Stimulated activated CD8-positive, alpha-beta memory T cell treated with anti-CD3 and anti-CD28 coated beads, Interleukin-2, amount 100 ng/mL, for 1 hour (primary cell): ENCODE measurements at places on chromosomes 5 and 9.

GRCh38 chr5:176820937-176821336 is 10.6 kb downstream of the UNC5A start:
- DNase-seq: no peak

GRCh38 chr5:59036274-59036961 is 453.5 kb downstream of the RAB3C start:
- no peak for DNase-seq

DNA sequence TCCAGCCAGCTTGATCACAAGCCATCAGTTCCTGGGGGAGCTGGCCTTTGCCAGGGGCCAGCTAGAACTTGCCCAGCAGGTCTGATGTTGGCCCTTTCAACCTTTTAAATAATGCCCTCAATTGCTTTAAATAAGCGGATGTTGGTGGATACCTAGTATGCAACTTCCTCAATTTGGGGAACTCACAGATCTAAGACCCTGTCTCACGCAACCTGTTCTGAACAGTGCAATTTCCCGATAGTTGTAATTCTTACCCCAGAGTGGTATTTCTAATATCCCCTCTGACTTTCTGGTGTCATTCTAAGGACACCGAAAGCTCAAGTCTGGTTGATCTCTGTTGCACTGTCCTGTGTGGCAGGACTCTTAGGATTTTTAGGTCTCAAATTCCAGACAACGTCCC is 23.1 kb downstream of the GALNT12 start:
- no peak for DNase-seq

DNA sequence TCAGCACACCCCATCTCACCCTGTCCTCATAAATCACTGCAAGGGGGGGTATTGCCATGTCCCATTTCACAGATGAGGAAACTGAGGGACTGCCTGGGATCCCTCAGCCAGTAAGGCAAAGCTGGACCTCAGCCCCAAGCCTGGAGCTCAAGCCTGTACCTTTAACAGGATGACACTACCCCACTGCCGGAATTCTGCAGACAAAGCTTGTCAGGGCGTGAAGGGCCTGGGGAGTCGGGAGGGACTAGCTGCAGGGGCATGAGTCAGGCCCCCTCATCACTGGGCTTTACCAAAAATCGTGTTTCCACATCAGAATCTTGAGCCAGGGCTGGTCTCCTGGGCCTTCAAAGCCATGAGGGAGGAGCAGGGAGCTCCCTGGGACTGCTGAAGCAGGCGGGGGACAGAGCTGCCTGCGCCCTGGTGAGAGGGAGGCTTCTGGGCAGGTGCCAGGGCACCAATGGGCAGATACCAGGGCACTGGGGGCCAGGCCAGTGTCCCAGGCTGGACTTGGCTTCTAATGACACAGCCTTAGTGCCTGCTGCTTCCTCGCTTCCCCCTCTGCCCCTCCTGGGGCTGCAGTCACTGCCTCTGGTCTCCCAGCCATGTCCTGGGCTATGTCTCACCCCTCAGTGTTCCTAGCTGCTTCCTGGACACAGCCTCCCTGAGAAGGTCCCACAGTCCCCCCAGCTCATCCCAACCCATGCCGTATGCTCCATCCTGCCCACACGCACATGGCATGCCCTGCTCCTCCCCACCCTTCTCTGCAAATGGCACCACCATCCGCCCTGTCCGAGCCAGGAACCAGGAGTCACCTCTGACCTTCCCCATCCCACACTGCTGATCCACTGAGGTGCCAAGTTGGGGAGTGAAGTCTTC is 80.7 kb downstream of the LMX1B start:
- DNase-seq: no peak

GRCh38 chr5:83388608-83389007 is 82.9 kb upstream of the VCAN start:
- DNase-seq: no peak

DNA sequence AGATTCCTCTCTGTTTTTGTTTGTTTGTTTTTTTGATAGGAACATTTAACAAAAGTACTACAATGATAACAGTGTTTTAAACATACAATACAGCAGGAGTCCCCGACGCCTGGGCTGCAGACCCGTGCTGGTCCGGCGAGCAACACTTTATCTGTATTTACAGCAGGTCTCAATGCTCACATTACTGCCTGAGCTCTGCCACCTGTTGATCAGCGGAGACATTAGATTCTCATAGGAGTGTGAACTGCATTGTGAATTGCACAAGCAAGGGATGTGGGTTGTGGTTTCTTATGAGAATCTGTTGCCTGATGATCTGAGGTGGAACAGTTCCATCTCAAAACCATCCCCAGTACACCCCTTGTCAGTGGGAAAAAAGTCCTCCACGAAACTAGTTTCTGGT is 1068.5 kb upstream of the CDH10 start:
- no peak for DNase-seq

- DNase-seq: no peak
These were observed 74.7 kb downstream of the WWC1 start for GRCh38 chr5:168366116-168366515.

GRCh38 chr5:97383996-97384395 is 200.9 kb upstream of the RIOK2 start:
- DNase-seq: no peak

DNA sequence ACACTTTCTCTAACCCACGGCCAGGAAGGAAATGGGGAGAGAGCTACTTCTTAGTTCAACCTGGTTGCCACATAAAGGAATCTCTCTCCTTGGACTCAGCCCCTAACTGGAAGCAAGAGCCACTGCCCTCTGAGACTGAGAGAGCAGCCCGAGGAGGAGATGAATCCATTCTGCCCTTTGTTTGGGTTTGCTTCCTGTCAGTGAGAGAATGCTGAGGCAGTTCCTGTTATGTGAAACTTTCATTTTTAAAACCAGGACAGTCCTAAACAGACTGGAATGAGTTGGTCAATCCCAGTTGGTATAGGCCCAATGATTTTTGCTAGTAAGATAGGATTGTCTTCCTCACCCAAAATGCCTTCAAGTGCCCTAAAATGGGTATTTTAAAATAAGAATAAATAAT is 205.1 kb downstream of the NTRK2 start:
- DNase-seq: no peak

DNA sequence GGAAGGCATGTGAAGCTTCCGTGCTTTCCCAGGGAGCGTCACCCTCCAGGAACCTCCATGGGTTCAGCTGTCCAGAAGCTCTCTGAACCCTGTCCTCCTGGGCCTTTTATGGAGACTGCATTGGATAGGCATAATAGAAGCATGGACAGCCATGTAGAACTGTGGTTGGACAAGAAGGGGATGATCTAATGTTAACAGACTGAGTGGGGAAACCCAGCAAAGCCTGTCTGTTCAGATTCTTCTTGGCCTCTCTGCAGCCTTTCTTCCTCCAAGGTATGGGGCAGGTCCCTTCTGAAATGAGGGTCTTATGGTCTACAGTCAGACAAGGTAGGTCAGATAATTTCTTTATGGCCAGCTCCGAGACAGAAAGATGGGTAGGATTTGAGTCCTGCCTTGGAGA is 59.1 kb upstream of the CTNNA1 start:
- DNase-seq: no peak

DNA sequence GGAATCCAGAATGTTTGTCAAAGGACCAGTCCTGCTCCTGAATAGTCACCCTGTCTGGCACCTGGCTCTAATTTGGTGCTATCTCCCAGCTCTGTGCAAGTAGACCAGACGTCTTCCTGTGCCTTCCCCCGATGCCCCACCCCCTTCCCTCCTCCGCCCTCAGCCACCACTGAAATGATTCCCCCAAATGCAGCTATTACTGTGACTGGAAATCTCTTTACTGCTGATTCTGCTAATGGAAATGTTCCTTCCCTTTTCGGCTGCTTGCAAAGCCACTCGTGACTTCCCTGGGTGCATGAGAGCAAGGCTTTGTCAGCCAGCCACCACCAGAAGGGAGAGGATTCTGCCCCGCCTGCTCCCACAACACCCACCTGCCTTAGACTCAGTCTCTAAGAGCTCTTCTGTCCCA is 11.4 kb downstream of the ASTN2 start:
- DNase-seq: no peak

- DNase-seq: no peak
These were observed 19.2 kb downstream of the PPP2CA start for GRCh38 chr5:134206627-134207160.

GRCh38 chr5:173697931-173698579 is 81.6 kb upstream of the BOD1 start:
- no peak for DNase-seq

GRCh38 chr5:26034813-26035212 is 1003.6 kb downstream of the CDH9 start:
- no peak for DNase-seq

DNA sequence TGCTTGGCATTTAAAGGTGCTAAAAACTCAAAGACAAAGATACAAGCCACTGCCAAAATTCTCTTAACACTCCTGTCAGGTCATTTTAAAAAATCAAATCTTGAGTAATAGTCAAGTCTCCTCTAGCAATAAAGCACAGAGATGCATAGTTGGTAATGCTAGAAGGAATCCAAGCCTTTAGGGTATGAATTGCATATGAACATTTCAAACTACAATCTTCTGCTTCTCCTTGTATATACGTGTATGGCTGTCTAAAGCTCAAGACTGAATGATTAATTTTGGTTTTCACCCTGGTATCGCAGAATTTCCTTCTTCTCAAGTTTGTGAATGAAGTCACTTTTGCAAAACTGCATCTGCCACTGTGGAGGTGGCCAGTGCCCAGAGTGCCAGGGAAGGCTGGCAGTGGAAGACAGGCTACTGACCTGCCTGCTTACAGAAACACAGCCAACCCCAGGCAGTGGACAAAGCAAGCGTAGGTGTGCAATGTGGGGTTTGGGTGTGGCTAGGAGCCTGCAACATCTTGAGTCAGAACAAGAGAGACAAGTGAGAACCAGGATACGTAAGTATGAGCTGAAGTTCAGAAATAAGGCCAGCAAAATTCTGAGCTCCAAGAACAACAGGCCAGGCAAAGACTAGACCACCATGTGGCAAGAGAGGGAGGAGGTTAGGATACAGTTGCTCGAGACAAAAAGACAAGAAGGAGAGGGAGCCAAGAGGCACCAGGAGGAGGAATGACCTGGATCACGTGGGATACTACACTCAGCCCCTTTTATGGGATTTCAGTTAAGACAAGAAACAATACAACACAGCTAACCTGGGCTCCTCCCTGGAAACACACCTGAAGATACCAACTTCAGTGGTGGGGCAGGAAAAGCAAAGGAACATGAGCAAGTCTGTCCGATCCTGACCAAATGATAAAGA is 22.6 kb downstream of the MYO10 start:
- no peak for DNase-seq

DNA sequence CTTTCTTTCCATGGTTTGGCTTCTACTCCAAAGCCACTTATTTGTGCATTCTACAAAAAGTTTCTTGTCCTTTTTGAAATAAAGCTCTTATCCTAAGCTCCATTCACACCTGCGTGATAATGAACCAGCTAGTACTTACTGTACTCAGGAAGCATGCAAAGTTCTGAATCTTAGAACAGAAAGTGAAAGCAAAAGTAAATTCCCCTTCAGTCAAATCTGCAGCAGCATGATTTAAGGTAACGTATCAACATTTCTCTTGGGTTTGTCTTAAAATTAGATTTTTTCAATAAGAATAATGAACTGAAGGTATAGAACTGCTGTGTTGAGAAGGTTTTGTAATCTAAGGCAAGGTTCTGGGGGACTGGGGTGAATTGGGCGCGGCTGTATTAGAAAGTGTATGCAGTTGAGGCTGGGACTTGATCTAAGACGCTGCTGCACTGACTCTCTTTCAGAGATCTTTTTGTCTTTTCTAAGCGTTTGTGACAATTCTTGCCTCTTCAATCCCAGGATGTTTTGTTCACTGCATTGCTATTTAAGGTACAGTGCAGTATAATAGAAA is at the start of gene ERAP2:
TSS of gene ERAP2 (plus strand) at position 209 of the 559 bp plus-strand sequence. CDS start 3,186 bp downstream, outside the sequence.
- no peak for DNase-seq

DNA sequence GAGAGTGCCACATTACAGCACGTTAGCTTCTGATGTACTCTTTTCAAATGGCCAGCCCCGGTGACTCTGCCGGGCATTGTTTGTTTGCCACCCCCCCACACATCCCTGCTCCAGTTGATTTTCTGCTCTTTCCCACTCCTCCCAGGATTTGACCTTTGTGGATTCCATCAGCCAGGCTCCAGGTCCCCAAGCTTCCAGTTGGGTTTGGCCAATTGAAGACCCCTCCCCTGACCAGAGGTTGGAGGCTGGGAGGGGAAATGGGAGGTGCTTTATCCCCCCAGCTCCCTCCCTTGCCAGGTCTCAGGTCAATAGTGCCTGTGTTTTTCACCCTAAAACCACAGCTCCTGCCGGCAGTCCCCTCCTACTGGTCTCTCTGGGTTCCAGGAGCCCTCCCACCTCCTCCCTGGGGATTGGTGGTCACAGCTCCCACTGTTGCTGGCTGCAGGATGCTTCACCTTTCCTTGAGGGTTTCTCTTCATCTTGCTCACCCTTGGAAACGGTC is 34.9 kb downstream of the IRF1 start:
- DNase-seq: no peak

GRCh38 chr9:68912561-68912960 is 101.4 kb downstream of the PRKACG start:
- no peak for DNase-seq

- no peak for DNase-seq
These were observed 53.7 kb upstream of the CTNNA1 start for GRCh38 chr5:138699482-138699881.

GRCh38 chr5:141825241-141825671 is 53.0 kb downstream of the PCDH1 start:
- no peak for DNase-seq

GRCh38 chr5:135126688-135127438 is 92.8 kb upstream of the PITX1 start:
- DNase-seq: no peak

- DNase-seq: no peak
These were observed 61.6 kb downstream of the FNBP1 start for GRCh38 chr9:129981180-129981907.

- DNase-seq: no peak
These were observed 57.2 kb upstream of the GHR start for GRCh38 chr5:42366051-42366450.

- DNase-seq: no peak
These were observed 467.8 kb downstream of the TMEM232 start for GRCh38 chr5:110258460-110259216.

DNA sequence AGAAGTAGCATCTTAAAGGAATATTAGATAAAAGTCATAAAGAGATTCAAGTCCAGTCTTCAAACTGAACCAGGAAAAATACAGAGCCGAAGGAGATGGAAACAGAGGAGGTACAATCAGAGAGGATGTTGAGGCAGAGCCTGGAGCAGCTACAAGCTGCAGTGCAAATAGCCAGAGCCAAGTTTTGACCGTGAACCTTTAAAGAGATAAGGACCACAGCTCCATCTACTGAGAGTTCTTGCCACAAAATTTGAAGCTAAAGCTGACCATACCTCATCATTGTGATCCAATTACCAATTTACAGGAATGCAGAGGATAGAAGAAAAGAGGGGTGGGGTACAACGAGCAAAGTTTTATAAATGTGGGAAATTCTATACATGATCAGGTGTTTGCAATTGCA is 10.4 kb upstream of the DEPDC1B start:
- DNase-seq: no peak

GRCh38 chr5:93622240-93622885 is 39.3 kb downstream of the NR2F1 start:
- no peak for DNase-seq
